ENCODE measurements at places on chromosomes 4 and X.

GRCh38 chr4:10381146-10381545 is 76.1 kb downstream of the ZNF518B start:
- no peak for DNase-seq

DNA sequence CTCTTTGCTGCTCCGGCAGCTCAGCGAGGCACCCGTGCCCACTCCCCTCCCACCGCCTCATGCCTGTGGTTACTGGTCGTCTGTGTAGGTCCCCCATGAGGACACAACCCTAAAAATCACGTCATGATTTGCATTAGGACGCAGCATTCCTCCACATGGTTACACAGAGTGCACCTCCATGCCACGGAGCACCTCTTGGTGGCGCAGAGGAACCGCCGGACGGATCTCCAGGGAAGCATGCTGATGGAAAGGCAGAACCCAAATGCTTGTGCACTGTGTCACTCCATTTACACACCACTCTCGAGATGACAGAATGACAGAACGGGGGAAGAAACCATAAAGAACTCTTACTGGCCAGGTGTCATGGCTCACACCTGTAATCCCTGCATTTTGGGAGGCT is 22.4 kb downstream of the FAM53A start:
- no peak for DNase-seq

DNA sequence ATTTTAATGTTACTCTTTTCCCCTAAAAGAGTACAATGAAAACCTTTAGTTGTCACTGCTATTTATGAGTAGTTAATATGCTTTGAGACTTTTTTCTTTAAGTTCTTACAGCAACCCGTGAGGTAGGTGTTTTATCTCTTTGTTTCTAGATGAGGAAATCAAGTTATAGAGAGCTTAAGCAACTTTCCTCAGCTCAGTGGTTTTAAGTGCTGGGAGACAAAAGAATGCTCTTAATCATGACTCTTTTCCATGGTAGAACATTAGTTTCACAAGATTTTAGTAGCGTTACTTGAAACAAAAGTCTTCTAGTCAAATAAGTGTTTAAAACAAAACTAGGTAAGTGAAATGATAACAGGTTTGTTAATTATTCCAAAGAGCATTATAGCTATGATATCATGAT is 354.7 kb upstream of the PITX2 start:
- no peak for DNase-seq

DNA sequence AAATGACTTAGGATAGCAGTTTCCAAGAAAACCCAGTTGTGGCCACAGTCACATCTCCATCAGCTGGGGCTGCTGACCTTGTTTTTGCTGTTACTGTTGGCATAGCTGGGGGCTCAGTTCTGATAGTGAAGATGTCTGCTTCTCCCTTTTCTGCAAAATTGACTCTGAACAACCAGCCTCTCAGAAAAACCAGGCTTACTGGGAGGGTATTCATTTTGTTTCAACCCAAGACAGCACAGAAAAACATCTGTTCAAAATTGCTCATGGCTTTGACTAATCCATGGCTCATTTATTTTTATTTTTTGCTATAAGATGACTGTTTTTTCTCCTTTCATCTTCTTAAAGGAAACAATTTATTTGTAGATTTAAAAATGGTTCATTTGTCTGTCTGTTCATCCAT is 53.1 kb downstream of the RASL11B start:
- DNase-seq, result no peak

- DNase-seq, result peak; percentile 86
Observed at GRCh38 chrX:2690856-2691542, at the start of gene CD99. Gene CD99, plus strand, starts transcription at chrX:2691295. Its CDS starts 66 bp downstream, at chrX:2691361.

GRCh38 chr4:88244816-88245579 is 39.4 kb downstream of the PPM1K start:
- no peak for DNase-seq

- DNase-seq, result no peak
Observed at GRCh38 chr4:122341886-122342285, 36.9 kb upstream of the ADAD1 start.

GRCh38 chrX:150203248-150203645 is 159.9 kb upstream of the MAMLD1 start:
- DNase-seq, result no peak

GRCh38 chrX:83469551-83469950 is 38.5 kb upstream of the POU3F4 start:
- DNase-seq, result peak; percentile 2

- DNase-seq, result no peak
Observed at GRCh38 chr4:3670521-3671519, 95.4 kb upstream of the ADRA2C start.

- DNase-seq, result no peak
Observed at GRCh38 chr4:173547889-173548288, 17.9 kb upstream of the HAND2 start.

GRCh38 chrX:73766431-73766795 is 203.4 kb downstream of the CHIC1 start:
- no peak for DNase-seq

GRCh38 chr4:88398381-88398780 is 19.7 kb downstream of the HERC6 start:
- DNase-seq, result no peak

DNA sequence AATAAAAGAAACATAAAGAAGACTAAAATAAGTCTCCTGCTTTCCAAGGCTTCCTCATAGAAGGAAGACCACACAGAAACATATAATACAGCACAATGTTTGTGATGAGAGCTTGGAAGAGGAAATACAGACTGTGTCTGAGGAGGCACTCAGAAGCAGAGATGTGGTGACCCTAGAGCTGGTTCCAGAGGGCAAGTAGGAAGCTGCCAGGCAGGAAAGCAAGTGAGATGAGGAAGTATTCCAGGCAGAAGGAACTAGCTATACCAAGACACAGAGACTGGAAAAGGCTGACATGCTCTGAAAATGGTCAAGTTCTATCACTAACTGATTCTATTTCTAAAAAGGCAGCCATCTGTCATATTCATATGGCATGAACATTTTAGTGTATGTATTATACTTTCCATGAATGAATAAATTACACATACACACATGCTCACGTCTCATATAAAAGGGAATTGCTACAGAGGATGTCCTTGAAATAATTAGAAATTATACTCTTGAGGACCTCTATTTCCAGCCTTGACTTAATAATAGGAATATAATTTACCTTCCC is 16.6 kb upstream of the HSFX2 start:
- DNase-seq, result no peak

GRCh38 chr4:185396724-185397385 is at the start of gene ANKRD37:
Gene ANKRD37, plus strand, starts transcription at chr4:185396841. Its CDS starts 83 bp downstream, at chr4:185396924.
- DNase-seq, result peak; percentile 80

- no peak for DNase-seq
Observed at GRCh38 chrX:74242484-74243138, 61.4 kb upstream of the ZCCHC13 start.

GRCh38 chr4:32189130-32189529 is 1469.0 kb downstream of the PCDH7 start:
- DNase-seq, result no peak

DNA sequence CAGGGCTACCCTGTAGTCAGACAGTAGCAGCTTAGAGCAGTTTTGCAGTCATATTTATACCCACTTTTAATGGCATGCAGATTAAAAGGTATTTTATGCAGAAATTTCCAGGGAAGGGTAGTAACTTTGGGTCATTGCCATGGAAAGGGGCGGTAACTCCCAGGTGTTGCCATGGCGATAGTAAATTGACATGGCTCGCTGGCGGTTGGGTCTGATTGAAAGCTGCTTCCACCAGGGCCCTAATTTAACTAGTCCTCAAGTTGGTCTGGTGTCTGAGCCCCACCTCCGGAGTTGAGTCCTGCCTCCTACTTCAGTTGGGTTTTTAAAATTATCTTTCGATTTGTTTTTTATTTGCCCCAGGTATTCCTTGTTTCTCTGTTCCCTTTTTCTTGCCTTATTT is 70.1 kb downstream of the NAA11 start:
- DNase-seq, result no peak

DNA sequence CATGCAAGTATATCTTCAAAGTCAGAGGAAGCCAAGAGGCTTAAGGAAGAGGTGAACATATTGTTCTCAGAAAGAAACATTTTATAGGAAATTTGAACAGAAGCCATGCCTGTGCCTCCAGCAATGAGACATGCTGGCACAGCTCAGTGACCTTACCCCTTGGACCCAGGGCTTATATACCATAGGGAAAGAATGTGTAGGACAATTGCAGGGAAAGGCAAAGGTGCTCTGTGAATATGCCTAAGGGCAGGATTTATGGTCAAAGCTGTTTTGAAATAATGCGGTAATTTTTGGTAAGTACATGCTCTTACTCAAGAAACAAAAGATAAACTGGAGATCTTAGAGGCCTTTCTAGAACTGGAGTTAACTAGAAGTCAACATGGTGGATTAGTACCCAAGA is 568.8 kb downstream of the GRID2 start:
- DNase-seq, result no peak

DNA sequence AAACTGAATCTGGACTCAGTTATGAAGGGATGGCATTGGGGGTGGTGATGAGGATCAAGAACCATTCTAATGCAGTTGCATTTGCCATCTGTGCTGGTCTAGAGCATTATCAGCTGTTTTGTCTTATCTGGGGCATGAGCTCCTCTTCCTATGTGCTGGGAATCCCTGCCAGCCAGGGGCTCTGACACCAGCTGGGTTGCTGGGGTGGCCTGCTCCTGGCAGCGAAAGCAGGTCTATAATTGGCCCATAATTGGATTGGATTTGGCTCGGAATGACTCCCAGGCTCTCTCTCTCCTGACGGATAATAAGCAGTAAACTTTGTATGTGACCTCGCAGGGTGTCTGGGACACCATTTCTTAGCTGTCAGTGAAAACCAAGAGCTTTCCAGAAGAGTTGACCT is 34.1 kb downstream of the SMPX start:
- DNase-seq, result no peak

GRCh38 chr4:139691-140090 is 15.4 kb downstream of the ZNF718 start:
- no peak for DNase-seq

DNA sequence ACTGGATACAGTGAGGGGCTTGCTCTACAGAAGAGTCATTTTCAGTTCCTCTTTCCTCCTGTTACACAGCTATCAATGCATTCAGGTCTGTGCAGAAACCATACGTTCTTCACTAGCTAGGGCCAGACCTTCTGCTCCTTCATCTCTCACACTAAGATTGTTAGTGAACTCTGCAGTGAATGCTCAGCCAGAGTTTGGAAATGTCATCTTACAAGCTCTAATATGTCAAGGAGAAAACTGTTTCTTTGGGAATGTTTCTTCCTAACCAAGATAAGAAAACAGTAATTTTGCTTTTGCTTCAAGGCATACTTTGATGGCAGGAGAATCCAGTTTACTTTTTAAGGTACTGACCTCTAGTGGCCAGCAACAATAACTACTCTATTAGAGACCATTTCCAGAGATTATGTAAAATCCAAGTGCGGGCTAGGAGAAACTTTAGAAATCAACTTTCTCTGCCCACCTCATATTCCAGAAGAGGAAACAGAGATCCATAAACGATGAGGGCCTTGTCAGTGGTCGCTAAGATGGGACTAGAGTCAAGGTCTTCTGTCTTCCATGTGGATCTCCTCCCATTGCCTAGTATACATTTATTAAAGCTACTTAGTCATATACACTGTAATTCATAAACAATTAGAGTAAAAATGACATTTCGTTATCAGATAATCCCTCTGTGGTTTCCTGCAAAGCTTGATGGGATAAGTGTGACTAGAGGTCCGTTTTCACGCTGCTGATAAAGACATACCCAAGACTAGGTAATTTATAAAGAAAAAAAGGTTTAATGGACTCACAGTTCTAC is 12.1 kb upstream of the CC2D2A start:
- peak; percentile 53 for DNase-seq

DNA sequence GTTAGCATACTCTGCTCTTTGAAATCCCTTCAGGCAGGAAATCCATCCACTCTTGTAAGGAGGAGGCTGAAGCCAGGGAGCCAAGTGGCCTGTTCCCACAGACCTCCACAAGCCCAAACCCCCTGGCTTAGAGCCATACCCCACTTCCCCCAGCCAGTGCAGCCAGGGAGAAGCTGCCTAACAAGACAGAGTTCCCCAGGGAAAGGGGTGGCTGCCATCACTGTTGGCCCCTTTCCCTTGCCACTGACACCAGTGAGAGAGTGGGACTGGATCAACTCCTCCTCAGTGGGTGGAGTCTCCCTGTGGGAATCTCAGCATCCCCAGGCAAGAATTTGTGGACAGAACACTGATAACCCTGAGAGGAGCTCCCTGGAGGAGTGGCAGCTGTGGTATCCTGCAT is 389.4 kb downstream of the PABPC4L start:
- no peak for DNase-seq

DNA sequence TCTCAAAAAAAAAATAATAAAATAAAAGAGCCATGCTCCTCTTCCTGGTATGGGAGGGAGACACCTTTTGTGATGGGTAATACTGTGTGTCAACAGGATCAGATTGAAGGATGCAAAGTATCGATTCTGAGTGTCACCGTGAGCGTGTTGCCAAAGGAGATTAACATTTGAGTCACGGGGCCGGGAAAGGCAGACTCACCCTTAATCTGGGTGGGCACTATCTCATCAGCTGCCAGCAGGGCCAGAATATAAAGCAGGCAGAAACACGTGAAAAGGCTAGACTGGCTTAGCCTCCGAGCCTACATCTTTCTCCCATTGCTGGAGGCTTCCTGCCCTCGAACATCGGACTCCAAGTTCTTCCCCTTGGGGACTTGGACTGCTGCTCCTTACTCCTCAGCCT is 95.4 kb downstream of the SHOX start:
- DNase-seq, result no peak

DNA sequence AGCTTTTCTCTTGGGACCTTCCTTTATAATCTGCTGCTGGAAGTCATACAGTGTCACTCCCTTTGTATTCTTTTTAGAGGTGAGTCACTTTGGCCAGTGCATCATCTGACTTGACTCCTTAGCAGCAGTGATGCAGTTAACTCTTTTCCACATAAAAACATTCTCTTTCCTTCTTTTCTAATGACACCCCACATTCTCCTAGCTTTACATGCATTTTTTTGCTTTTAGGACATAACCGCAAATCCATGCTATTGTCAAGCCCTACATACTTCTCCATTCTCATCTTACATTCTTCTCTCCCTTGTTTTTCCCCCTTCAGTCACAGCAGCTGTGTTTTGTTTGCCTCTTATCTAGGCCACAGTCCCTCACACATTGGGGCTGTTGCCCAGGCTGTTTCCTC is 55.1 kb downstream of the ZNF330 start:
- no peak for DNase-seq

DNA sequence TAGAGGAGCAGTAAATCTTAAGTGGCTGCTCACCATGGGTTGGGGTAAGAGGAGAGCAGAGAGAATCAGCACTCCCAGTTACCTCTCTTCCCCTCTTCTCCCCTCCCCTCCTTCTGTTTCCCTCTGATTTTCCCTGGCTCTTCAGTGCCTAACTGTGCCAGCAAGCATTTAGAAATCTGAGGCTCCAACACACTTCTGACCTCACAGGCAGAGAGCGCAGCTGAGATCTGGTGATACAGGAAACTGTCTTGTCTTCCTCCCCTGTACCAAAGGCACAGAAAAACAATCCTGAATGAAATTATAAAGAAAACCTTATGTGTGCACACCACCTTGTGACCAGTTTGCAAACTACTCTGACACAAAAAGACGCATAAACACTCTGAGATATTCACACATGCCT is 82.4 kb upstream of the SMIM10 start:
- peak; percentile 39 for DNase-seq

DNA sequence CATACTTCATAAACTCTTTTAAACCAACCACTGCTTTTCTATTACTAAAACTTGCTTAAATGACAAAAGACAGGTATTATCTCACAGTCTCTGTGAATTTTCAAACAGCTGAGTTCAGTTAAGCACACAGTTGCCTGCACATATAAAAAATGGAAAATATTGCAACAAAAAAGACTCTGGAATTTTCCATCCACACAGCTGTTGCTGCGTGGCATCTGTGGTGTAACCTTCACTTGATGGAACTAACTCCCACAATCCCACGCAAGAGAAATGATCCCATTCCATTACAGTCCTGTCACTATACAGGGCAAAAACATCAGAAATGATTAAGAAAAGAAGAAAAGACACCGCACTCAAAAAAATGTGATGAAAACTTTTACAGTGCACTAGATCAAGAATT is 149.8 kb upstream of the TBL1X start:
- no peak for DNase-seq
